Stimulated activated CD8-positive, alpha-beta memory T cell treated with anti-CD3 and anti-CD28 coated beads, Interleukin-7, amount 100 ng/mL, for 1 hour (primary cell): ENCODE measurements at places on chromosomes 7 and 10.

- no peak for DNase-seq
Observed at GRCh38 chr10:62133618-62134017, 135.0 kb downstream of the RTKN2 start.

- no peak for DNase-seq
Observed at GRCh38 chr10:118768041-118768919, 13.5 kb upstream of the CACUL1 start.

GRCh38 chr10:71927159-71927558 lies 37.0 kb upstream of the CHST3 start:
- DNase-seq = no peak

- DNase-seq = no peak
Observed at GRCh38 chr7:103937680-103938079, 51.8 kb downstream of the RELN start.

DNA sequence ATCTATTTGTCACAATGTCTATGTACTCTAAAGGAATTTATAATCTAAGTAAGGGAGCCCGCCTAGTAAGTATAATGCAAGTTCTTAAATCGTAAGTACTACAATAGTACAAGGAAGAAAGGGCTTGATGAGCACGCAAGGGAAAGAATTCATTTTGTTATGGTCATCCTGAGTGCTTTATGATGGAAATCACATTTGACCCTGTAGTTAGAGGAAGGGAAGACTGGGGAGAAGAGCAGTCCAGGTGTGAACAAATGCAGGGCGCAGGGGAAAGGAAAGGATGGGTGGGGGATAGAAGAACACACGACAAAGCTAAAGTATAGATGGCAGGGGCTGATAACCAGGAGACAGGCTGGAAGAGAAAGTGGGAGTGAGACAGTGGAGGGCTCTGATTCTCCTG lies 88.2 kb upstream of the ARMC3 start:
- no peak for DNase-seq
